Natural killer cell treated with Interleukin-12 subunit alpha and Interleukin-12 subunit beta and Interleukin-15 and Interleukin-18, amount 100 ng/mL, for 72 hours (primary cell): ENCODE measurements at places on chromosomes 1 and 21. TPM values are rescaled to one million over a fixed set of nuclear protein-coding genes. Genes with fewer than 3 reads are reported as not detected.

The EFHD2 gene
- total RNA-seq, result 164 TPM

GRCh38 chr1:119981496-119981895 lies 85.2 kb upstream of the ADAM30 start:
- no peak for DNase-seq

The SKI gene
- 16.5 TPM for total RNA-seq

The ZBTB7B gene
- 78.4 TPM for total RNA-seq
